ENCODE measurements at places on chromosomes 2 and 18.

DNA sequence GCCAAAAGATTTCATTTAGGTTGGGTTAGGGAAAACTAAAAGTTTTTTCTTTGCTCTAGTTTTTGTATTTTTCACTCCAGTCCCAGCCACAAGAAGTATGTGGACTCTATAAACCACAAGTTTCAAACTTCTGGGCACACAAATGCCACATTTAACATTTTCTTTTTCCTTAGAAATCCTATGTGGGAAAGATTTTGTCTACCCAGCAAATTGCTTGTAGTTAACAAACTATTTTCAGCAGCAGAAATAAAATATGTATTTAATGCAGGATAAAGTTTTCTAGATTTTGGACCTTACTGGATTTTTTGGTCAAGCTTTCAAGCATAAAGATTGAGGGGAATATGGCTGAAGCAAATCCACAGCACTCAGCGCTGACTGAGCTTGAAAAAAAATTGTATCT, 9.1 kb downstream of the ERICH2 start:
- no peak for DNase-seq

GRCh38 chr2:64615844-64616536, 37.7 kb downstream of the SERTAD2 start:
- DNase-seq, result no peak

DNA sequence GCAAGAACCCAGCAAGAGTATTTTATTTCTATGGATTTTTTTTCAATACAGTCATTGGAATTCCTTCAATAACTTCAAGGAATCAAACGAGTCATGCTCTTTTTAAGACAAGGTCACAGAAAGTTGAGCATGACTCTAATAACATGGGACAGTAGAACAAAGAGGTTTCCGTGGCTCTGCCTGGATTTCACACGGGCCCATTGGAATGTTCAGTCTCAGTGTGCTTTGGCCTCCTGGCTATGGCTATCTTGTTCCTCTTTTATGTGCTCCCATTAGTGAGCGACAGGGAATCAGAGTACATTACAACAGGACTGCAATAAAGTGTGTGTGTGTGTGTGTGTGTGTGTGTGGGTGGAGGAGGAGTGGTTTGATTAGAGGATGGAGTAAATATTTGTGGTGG, 312.4 kb downstream of the DCC start:
- DNase-seq, result no peak

DNA sequence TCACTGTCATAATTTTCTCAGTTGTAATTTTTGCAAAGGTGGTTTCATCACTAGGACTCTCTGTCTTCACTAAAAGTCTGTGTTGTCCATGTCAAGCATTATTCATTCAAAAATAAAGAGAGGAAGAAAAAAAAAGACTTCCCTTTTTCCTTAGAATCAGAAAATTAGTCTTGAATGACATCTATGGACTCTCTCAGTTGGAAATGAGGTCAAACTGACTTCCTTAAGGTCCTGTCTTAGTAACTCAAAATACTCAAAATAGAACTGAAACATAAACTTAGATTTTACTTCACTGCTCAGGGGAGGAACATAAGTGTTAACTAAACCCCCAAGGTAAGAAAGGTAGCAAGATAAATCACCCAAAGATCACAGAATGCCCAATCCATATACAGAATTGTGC, 2.2 kb upstream of the ZNF407 start:
- DNase-seq, result no peak

- DNase-seq, result no peak
Measured at GRCh38 chr2:215841175-215841816, 172.1 kb downstream of the MREG start.

DNA sequence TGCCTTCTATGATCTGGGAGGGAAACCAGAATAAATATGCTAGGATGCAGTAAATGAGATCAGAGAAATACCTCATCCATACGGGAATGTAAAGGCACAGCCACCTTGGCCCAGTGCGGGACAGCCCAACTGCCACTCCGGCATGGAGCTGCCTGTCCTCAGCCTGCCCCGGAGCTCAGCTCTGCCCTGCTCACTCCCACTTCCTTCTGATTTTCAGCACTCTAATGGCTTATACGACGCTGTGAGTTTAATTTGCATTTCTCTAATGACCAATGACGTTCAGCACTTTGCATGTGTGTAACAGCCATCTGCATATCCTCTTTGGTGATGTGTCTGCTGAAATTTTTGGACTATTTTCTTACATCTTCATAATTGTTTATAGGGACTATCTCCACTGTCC, 172.5 kb upstream of the RAB6C start:
- no peak for DNase-seq

DNA sequence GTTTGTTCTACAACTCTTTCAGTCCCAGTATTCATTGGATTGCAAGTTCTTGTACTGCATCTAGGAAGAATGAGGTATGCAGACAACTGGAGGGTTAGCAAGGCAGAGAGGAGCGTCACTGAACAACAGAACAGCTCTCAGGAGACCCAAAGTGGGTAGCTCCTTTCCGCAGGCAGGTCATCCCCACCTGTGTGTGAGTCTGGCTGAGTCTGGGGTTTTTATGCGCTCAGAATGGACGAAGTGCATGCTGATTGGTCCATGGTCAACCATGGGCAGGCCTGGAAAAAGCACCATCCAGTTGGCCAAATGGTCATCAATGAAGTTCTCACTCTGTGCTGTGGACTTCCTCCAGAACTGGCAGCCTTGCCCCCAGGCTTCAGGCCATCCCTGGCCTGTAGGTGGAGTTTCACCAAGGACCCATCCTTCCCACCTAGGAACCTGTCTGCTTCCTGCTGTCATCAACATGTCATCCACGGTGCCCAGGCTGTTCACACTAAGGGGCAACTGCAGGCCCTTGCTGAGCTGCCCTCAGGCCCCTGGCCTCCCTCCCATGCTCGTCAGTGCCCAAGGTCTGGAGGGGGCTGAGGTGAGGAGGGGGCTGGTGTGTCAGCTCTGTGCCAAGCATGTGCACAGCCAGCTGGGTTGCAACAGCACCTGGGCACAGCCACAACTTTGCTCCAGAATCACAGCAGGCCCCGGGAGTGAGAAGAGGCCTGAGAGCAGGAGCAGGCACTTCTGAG, 11.1 kb upstream of the TFCP2L1 start:
- no peak for DNase-seq

- no peak for DNase-seq
Measured at GRCh38 chr2:128477026-128477820, 158.6 kb upstream of the HS6ST1 start.

- DNase-seq, result no peak
Measured at GRCh38 chr2:56565143-56565542, 381.4 kb downstream of the CCDC85A start.

DNA sequence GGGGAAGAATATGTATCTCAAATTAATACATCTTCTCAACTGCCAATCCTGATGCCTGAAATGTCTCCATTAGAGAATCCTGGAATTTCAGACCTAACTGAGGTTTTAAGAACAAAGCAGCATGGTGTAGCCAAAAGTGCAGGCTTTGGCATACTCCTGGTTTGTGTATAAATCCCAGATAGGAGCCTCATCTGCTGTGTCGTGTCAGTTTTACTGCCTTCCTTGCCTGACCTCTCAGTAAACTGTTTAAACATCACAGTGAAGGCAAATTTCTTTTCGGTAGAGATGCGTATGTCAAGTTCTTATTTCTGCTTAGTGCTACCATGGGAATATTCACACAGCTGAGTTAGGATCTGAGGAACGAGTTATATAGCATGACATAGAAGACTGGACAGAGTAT, 7.3 kb downstream of the SCG2 start:
- no peak for DNase-seq

DNA sequence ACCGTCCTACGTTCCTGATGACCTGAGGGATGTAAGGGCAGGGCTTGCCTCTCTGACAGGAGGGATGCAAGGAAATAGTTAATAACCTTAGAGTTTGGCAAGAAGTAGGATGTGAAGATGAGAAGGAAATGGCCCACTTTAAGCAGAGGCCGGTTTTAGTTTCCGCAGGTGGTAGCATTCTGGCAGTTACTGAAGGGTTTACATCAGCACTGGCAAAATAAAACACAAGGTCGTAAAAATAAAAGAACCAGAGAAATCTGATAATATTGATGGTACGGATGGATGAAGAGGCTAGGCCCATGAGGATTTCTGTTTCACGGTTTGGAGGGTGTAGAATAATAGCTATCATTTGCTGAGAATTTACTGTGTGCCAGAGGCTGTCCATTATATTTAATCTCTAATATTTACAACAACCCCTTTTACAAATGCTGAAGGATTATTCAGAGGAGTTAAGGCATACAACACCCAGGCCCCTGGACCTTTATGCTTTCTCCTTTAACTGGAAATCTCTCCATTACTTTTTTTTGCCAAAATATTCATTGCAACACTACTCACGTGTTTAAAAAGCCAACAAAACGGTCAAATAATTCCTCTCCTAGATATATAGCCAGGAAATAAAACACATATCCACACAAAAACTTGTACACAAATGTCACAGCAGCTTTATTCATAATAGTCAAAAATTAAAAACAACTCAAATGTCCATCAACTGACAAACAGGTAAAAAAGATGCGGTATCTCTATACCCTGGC, 28.5 kb downstream of the DAPL1 start:
- no peak for DNase-seq

DNA sequence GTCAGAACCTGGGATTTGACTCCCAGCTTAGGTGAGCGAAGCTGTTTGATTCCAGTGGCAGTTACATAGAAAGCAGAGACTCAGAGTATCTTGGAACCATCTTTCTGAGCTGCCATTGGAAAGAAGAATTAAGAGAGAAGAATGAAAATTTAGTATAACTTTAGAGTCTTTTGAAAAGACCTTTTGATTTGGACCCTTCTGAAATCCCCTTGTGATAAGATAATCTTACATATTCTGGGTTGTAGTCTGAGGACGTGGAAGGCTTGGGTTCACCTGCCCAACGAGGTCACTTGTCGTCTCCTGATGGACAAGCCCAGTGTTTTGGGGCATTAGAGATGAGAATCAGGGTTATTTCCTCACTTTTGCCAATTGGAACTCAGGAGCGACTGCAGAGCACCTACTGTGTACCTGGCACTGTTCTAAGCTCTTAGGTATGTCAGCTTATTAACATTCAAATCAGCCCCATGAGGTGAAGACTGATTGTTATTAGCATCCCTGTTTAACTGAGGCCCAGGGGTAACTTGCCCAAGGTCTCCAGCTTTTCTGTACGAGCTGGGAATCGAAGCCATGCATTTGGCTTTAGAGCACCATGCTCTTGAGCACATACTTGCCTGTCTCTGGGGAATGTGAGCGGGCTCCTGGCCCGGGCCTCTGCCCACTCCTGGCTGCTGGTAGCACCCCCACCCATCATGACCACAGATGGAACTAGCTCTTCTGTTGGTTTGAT, 2.9 kb downstream of the HK2 start:
- DNase-seq, result no peak

GRCh38 chr2:224819075-224819474, 102.9 kb upstream of the CCDC195 start:
- peak; percentile 5 for DNase-seq

- DNase-seq, result no peak
Measured at GRCh38 chr18:47113796-47114540, 36.3 kb downstream of the HDHD2 start.

- DNase-seq, result peak; percentile 7
Measured at GRCh38 chr18:45760462-45761036, 36.6 kb downstream of the SLC14A1 start.

DNA sequence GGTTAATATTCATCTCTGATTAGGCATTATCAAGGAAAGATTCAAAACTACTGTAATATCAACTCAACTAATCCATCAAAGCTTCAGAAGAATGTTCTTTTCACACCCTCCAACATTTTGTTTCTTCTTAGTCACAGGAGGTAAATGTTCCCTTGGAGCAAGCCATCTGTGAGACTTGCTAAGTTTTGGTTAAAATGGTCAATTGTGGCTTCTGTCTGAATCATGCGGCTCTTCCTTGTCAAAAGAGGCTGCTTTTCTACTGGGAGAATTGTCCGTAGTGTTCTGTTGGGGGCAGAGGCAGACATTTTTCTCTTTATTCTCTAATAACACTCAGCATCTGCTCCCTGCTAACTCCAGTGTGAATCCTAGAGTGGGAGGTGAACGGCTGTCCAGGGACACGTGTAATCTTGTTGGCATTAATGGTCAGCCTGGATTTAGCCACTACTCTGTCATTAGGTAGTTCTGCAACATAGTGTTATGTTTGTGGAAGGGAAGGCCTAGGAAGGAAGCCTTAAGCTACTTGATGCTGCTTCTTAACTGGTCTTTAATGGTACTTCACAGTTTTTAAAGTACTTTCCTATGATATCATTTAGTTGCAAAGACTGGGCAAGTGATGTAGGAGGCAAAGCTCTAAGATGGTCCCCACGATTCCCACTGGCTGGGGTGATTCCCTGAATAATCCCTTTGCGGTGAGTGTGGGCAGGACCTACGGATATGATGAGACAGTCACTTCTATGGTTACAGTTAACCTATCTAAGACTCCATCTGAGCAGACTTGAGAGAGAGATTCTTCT, 22.6 kb upstream of the FAP start:
- DNase-seq, result no peak

- no peak for DNase-seq
Measured at GRCh38 chr2:23618794-23619530, 234.0 kb downstream of the KLHL29 start.

DNA sequence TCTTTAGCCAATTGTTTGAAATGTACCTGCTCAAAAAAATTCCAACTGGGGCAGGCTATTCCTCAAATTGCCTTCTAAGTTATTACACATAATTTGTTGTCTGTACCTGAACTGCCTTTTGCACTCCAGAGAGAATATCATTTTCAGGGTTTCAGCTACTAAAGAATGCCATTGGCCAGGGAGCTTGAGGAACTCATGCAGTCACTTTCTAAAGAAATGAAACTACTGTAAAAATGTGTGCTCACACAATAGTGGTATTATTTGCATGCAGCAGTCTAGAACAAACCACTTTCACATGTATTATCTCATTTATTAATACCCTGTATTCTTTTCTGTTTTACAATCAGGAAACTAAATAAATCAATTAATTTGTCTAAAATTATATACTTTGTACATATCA, 152.2 kb downstream of the PID1 start:
- DNase-seq, result no peak

- DNase-seq, result no peak
Measured at GRCh38 chr2:3257166-3257565, 120.5 kb downstream of the EIPR1 start.

DNA sequence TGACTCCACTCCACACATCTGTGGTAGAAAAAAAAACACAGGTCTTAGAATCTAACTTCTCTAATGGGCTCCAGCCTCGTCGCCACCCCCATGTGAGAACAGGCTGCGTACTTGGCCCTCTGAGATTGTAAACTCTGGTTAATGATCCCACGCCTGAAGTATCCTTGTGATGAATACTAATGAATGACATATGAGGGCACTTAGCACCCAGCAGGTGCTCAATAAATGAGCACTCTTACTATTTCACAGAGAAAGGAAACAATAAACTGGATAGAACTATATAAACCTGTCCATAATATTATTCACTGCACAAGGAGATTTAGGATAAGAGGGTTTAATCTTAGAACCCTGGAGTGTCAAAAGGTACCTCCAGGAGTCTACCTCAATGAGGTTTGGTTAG, 310.1 kb upstream of the HNRNPA3 start:
- DNase-seq, result no peak

- DNase-seq, result no peak
Measured at GRCh38 chr2:66920415-66920814, 476.7 kb upstream of the ETAA1 start.

DNA sequence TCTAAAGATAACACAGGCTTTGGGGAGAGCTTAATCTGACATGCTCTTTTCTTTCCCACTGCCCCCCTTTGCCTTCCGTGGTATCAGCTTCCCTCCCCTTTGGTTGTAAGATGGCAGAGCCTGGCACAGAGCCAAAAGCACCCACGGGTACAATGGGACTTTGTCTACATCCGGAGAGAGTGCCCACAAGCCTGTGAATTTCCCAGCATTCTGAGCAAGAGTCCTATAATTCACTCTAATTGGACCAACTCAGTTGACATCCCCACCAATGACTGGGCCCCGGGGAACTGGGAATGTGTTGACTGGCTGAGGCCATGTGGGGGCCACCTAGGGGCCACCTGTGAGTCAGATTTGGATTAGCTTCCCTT, 20.1 kb upstream of the C2orf72 start:
- DNase-seq, result peak; percentile 15

All from NCI-H510A (cell line).